ENCODE measurements at places on chromosomes 1 and 21.

DNA sequence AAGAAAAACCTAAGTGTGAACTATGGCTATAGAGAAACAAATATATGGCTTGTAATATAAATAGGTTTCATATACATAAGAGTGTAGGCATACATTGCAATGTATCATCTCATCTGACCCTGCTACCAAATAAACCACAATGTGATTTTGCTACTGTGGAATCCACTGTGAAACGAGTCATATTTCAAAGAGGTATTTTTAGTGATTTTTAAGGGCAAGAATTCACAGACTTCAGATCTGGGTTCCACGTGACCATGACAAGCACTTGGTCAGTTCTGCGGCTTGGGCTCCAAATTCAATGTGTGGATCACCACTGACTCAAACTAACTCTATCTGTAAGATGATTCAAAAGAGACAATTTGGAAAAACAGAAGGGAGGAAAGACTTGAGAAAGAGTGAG is 147.0 kb upstream of the ERG start:
- DNase-seq, result peak; percentile 79

DNA sequence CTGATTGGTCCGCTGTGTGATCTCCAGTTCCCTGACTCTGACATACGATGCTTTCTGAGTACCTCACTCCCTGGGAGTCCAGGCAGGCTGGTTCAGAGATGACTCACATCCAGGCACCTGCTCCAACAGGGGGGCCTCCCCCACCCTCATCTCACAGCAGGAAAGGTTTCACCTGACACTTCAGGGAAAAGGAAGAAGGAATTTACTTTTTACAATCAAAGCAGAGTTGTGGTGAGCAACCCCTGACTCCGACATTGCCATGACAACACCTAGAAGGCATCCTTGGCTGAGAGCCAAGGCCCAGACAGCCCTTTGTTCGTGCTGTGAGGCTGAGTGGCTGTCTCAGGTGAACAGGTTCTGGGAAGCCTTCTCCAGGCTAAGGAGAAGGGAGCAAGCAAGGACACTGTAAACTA is 164.6 kb upstream of the GJB5 start:
- no peak for DNase-seq

DNA sequence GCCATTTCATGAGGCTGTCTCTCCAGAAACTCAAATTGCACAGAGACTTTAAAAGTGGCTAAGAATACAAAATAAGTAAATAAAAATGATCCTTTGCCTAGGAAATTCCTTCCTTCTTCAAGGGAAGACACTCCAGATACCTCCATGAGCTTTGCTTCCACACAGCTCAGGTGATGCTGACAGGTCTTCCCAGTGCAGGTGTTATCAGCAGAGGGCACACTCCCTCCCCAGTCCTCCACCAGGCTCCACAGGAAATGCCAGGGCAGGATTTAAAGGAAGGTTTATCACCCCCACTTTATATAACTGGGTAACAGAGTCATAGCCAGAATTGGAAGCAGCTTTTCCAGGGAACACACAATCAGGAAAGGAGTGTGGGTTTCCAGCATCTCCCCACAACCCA is 5.7 kb downstream of the HSD3B2 start:
- DNase-seq, result no peak

- peak; percentile 79 for DNase-seq
Measured at GRCh38 chr1:89524369-89525168, at the start of gene LRRC8B. Gene LRRC8B, plus strand, starts transcription at chr1:89524829. Its CDS starts 57,822 bp downstream, at chr1:89582651.

GRCh38 chr1:203131548-203132200 is 4.1 kb downstream of the ADORA1 start:
- no peak for DNase-seq
